Parietal lobe (tissue), 2 donors: ENCODE measurements at places on chromosomes 6 and 20. TPM values are rescaled to one million over a fixed set of nuclear protein-coding genes. Genes with fewer than 3 reads are reported as not detected.

DNAH8 gene
- total RNA-seq, result under 0.01 TPM

HINT3 gene
- total RNA-seq, result 52.0 TPM

DEFB127 gene
- not detected for total RNA-seq

C20orf202 gene
- 1.3 TPM for total RNA-seq

FLOT1 gene
- total RNA-seq, result 66.0 TPM

CST9 gene
- not detected for total RNA-seq

BIRC7 gene
- total RNA-seq, result not detected

SNTA1 gene
- 14.4 TPM for total RNA-seq

RHAG gene
- total RNA-seq, result 0.31 TPM

OPRL1 gene
- total RNA-seq, result 11.0 TPM
